Mucosa of descending colon (tissue), 3 donors: ENCODE measurements at places on chromosomes 2 and 18. TPM values are rescaled to one million over a fixed set of nuclear protein-coding genes. Genes with fewer than 3 reads are reported as not detected.

Gene TTN
- 2.1 TPM for total RNA-seq

Gene SRD5A2
- total RNA-seq, result not detected

Gene TBR1
- total RNA-seq, result not detected

Gene AQP4
- 0.63 TPM for total RNA-seq

Gene RFTN2
- 2.0 TPM for total RNA-seq

Gene IL1B
- total RNA-seq, result 4.2 TPM

Gene PRKAG3
- not detected for total RNA-seq
